ENCODE measurements at places on chromosomes 6 and 20. TPM values are rescaled to one million over a fixed set of nuclear protein-coding genes. Genes with fewer than 3 reads are reported as not detected.
A peak's percentile ranks its signal among the peaks of the same experiment; 100 is the strongest.

Gene PRSS16
- total RNA-seq: 11.2 TPM

Gene TRAPPC3L
- total RNA-seq: not detected

Gene DNAH8
- total RNA-seq: 0.50 TPM

- no peak overlapping the region for H3K27ac ChIP-seq
- H3K36me3 ChIP-seq: no peaks in the 10 kb centered on the region
- DNase-seq: no peak
Observed at GRCh38 chr20:5077761-5078387, 41.9 kb downstream of the PCNA start.

- no peak for DNase-seq
- no peaks in the 10 kb centered on the region for H3K4me1 ChIP-seq
- no peaks in the 10 kb centered on the region for H3K27me3 ChIP-seq
- H3K4me3 ChIP-seq: no peak overlapping the region
Observed at GRCh38 chr6:67880939-67881705, 754.0 kb upstream of the ADGRB3 start.

DNA sequence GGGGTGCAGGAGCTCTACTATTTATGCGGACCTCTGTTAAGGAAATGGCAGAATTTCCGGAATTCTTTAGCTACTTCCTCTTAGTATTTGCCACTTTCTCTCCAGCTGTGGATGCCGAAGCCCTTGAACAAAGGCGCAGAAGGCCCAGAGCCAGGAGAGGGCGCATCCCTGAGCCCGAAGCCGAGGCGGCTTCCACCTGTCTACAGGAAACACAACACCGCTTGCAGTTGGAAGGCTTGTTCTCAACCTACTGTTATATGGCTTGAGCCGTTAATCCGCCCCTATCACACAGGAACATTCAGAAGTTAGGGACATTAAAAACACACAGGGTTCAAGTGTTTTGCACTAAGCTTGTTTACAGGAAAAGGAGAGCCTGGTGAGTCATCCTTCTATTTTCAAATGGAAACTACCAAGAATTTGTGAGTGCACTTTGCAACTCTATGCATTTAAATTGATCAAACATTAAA, 417.1 kb downstream of the BCKDHB start:
- no peaks in the 10 kb centered on the region for H3K4me1 ChIP-seq
- no peaks in the 10 kb centered on the region for H3K36me3 ChIP-seq
- peak; percentile 42 for DNase-seq
- no peak overlapping the region for H3K27ac ChIP-seq
- no peaks in the 10 kb centered on the region for H3K27me3 ChIP-seq
- no peak overlapping the region for H3K4me3 ChIP-seq

- H3K27me3 ChIP-seq: no peaks in the 10 kb centered on the region
- no peak overlapping the region for H3K4me3 ChIP-seq
- peaks cover 18% of the 10 kb centered on the region for H3K4me1 ChIP-seq
Observed at GRCh38 chr6:21998582-21998981, 298.3 kb downstream of the PRL start.

DNA sequence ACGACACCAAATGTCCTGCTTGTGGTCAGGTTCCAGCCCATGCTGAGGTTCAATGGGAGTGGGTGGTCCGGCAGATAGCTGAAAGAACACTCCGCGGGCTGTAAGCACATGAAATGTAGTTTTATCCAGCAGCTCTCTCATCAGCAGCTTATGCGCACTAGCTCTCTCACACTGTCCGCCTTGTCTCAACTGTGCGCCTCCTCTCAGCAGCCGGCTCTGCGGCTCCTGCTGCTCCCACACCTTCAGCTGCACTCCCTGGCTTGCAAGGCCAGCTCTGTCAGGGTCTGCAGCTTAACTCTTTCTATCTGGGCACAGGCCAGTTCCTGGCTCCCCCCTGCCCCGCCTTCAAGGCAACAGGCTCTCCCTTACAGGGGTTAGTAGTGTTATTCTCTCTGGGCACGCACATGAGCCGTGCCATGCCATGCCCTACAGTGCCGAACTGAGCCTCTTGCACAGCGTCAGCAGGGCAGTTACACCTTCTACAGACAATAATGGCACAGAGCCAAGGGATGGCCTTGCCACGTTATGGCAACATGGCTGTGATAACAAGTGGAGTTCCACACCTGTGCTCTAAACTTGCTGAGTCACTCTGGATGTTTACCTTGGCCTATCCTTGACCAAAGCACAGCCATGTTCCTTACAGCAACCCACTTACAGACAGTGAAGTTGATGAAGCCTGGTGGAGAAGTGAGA, 84.0 kb upstream of the LRFN2 start:
- no peak for DNase-seq
- no peak overlapping the region for H3K4me3 ChIP-seq
- no peaks in the 10 kb centered on the region for H3K36me3 ChIP-seq
- no peaks in the 10 kb centered on the region for H3K27me3 ChIP-seq
- H3K27ac ChIP-seq: no peak overlapping the region
- H3K4me1 ChIP-seq: no peaks in the 10 kb centered on the region

- H3K4me3 ChIP-seq: no peak overlapping the region
- no peak overlapping the region for H3K27ac ChIP-seq
- no peaks in the 10 kb centered on the region for H3K27me3 ChIP-seq
- DNase-seq: no peak
- H3K36me3 ChIP-seq: no peaks in the 10 kb centered on the region
- peaks cover 2% of the 10 kb centered on the region for H3K4me1 ChIP-seq
Observed at GRCh38 chr20:24662322-24662721, 192.9 kb downstream of the SYNDIG1 start.

DNA sequence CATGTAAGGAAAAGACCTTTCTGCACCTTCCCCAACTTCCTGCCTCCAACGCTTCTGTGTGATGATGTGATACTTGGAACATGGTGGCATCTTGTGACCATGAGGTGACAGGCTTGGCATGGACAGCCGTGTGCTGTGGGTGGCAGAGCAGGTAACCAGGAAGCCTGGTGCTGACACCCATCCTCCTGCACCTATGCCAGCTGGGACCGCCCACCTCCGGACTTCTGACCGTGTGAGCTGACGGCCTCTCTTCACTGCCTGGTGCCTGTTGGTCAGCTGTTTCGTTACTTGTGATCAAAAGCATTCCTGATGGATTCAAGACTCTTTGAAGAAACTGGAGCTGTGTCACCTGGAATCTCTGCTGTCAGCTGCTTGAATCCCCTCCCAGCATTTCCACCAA, 70.3 kb downstream of the TMEM242 start:
- H3K4me1 ChIP-seq: no peaks in the 10 kb centered on the region
- no peak overlapping the region for H3K4me3 ChIP-seq
- no peaks in the 10 kb centered on the region for H3K27me3 ChIP-seq

Data from kidney (tissue), 22 donors.